Fibroblast of upper back skin (primary cell): ENCODE measurements at places on chromosomes 12 and 14.

DNA sequence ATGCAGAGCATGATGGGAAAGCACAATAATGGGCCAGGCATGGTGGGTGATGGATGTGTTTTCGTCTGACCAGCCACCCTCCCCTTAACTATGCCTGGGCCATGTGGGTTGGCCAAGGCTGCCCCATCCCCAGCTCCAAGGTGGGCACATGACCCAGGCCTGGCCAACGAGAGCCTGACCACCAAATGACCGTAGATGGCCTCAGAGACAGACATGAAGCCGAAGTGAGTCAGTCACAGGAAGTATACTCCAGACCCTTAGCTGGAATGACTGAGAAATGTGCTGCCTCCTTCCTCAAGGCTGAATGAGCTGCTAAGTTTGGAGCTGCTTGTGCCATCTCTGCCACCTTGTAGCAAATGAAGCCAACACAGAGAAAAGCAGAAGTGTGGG, 233.6 kb downstream of the BCL11B start:
- peak; percentile 74 for DNase-seq

- peak; percentile 67 for DNase-seq
Observed at GRCh38 chr12:93889516-93890212, 212.5 kb downstream of the CRADD start.

GRCh38 chr12:2944401-2945047, 14.7 kb upstream of the TEAD4 start:
- peak; percentile 33 for DNase-seq

DNA sequence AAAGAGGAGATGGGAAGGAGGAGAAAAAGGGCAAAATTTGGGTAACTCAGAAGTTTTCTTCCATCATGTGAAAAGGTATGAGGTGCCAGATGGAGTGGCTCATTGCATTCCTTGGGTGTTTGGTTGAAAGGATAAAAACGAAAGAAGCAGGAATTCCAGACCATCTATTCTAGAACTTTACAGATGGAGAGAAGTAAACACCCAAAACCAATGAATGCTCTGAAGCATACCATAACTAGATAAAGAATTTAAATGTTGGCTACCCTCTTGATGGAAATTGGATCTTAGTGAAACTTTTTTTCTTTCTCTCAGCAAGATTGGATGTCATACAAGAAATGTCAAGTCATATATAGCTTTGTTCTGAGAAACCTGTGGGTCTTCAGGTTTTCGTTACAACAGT, 175.6 kb upstream of the FAR2 start:
- peak; percentile 10 for DNase-seq

DNA sequence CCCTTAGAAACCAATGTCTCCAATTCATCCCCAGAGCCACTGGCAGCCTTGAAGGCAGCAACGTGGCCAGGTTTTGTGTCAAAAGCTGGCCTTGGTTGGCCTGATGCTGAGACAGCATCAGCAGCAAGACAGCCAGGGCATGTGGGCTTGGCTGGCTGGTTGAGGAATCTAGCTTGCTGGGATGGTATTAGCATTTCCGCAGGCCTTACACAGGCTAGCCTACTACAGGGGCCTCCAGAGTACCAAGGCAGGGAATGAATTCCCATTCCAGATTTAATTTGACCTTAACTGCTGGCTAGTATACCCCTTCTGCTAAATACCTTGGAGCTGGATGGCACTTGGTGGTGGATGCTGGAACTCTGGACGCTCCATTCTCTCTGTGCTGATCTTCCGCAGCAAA, 15.8 kb downstream of the NGDN start:
- DNase-seq = no peak

GRCh38 chr12:132700212-132700822, 10.3 kb upstream of the PGAM5 start:
- DNase-seq = peak; percentile 29
